Aorta (tissue), 5 donors: ENCODE measurements at places on chromosomes 7 and 10. TPM values are rescaled to one million over a fixed set of nuclear protein-coding genes. Genes with fewer than 3 reads are reported as not detected.

- DNase-seq: no peak
Measured at GRCh38 chr7:69232445-69233376, 365.6 kb upstream of the AUTS2 start.

DNA sequence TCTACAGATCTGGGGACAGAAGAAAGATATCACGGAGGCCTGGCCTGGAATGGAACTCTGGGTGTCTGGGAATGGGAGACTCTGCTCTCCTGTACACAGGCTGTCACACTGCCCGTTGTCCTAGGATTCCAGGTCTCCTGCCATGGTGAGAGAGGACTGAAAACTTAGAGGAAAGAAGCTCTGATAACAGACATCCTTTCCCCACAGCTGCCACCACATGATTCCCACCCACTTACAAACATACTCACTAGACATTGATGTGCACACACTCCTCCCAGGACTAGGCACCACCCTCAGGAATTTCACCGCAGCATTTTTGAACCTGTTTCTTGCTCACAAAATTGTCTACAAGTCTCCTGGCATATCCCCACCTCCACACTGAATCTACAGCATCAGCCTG lies 5.7 kb downstream of the ZNF92 start:
- DNase-seq: no peak

GRCh38 chr10:69673521-69673920 lies 43.5 kb downstream of the FAM241B start:
- no peak for DNase-seq

DNA sequence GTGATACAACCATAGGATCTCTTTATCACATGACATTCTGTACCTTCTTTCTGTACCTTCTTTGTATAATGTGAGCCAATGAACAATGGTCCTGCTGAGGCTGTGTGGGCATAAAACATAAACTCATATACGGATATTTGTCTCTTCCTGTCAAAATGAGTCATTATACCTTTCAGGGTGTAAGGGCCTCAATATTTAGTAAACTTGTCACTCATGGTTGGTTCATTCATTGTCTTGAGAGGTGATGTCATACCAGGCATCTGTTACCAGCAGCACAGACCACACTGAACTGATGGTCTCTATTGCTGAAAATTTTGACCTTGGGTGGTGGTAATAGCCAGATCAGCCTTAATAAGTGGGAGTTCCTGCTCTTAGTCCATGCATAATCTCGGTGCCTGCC lies 287.6 kb upstream of the TPK1 start:
- DNase-seq: no peak

GRCh38 chr10:26733750-26734568 lies 36.5 kb downstream of the PDSS1 start:
- no peak for DNase-seq

GRCh38 chr10:97184971-97185325 lies 811 bp downstream of the SLIT1 start:
- DNase-seq: peak; percentile 62

The POU6F2 gene
- 1.9 TPM for total RNA-seq
